ENCODE measurements at places on chromosomes 1 and 21.
A peak's percentile ranks its signal among the peaks of the same experiment; 100 is the strongest.

- no peak for DNase-seq
Observed at GRCh38 chr1:35707601-35708440, 10.9 kb downstream of the C1orf216 start.

DNA sequence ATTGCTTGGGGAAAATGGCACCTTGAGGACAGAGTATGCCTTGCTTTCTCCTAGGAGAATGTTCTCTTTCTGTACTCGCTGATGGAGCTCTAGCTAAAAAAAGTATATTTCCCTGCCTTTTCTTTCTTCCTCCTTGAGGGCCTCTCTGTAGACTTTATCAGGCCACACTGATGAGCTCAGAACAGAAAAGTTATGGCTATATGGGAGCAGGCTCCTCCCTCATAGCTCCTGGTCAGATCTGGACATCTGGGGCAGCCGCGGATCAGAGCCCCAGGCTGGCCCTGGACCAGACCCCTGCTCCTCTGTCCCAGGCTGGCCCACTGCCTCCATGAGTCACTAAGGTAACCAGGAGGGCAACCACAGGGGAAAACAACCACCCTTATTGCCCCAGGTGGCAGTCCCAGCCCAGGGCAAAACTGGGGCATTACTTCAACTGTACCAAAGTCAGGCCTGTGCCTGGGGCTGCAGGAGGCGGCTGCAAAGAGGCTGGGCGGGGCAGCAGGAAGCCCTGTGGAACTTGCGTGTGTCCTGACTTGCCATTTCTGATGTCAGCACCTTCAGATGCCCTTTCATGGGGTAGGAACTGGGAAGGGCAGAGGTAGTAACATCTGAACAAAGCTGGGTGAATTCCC lies 26.3 kb upstream of the ZNF648 start:
- DNase-seq = no peak

GRCh38 chr1:28157894-28158293 lies 18.6 kb downstream of the PTAFR start:
- no peak for DNase-seq

- DNase-seq = no peak
Observed at GRCh38 chr1:178944729-178945128, 73.9 kb upstream of the ANGPTL1 start.

GRCh38 chr1:47201179-47201578 lies 11.3 kb upstream of the PDZK1IP1 start:
- no peak for DNase-seq

DNA sequence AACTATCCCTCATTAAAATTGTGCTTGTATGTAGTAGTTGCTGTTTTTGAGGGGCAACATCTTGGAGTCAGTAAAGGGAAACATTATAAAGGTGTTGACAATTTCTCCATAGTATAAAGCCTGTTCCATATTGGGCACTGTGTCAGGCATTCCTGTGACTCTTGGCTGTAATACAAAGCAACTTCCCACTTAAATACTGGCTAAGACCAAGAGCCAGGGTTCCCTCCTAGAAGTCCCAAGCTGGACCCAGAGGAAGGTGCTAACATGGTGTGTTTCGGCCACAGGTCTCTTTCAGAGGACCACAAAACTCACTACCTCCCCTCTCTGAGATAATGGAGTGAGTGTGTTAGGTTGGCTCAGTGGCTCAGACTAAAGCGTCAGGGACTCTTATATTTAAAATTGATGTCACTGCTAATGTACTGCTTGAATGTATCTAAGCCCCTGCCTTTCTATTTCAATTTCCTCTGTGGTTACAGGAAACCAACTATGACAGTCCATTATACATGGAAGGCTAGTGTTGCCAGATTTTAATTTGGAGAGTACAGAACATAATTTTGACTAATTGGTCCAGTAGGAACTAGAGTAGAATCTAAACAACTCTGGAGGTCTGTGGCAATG lies 74.7 kb upstream of the RGL1 start:
- no peak for DNase-seq

DNA sequence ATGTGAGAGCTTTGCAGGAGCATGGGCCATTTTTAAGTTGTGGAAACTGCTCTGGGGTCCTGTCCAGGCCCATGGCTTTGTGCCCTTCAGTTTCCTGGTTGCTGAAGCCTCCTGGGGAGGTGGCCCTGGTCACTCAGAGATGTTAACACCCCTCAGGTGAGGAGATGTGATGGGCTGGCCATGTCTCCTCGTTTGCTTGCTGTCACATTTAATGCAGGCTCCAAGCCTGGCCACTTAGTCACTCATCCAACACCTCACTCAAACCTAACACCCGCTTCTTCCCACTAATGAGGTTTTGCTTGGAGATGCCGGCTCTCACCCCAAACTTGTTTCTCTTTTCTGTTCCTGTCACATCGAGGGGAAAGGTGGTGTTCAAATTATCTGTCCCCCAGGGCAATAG lies 192.7 kb downstream of the PTPRU start:
- no peak for DNase-seq

- DNase-seq = peak; percentile 25
Observed at GRCh38 chr1:194289569-194290266, 1103.3 kb upstream of the B3GALT2 start.

DNA sequence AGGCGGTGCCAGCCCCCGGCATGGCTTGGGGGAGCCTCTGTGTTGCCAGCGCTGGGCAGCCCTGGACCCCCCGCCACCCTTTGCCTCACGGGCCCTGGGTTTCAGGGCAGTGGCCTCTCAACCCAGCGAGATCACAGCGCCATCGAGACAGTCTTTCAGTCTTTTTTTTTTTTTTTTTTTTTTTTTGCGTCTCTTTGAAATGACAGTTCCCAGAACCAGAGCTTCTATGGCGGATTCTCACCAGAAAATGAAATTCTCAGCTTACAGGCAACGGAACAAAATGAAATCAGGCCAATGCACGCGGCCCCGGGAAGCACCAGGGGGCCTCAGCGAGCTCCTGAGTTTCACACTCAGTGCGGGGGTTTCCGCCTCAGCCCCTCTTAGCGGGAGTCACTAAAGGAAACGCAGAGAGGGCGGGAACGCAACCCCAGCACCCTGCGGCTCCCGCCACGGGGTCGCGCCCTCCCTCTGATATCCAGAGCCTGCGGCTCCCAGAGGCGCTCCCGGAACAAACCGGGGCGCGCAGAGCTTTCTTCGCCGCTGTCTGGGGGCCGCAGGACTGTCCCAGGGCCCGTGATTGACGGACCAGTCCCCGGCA lies 8.0 kb upstream of the COL6A1 start:
- DNase-seq = peak; percentile 66

GRCh38 chr1:159890390-159890789 lies 9.6 kb downstream of the CFAP45 start:
- DNase-seq = no peak

DNA sequence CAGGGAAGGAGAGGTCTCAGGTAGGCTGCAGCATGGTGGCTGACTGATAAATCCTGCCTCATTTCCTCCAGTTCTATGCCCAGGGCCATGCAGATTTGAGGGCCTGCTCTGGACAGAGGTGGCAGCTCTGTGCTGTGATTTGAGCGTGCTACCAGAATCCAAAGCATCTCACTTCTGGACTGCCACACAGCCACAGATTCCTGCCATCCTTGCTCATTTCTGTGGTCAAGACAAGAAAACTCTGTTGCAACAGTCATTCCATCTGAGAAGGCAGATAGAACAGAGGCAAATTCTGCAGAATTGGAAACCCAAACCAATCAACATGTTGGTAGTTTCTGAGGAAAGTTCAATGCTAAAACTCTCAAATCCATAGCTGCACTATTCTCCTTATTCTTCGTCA lies 102.8 kb upstream of the GALNT2 start:
- DNase-seq = no peak

DNA sequence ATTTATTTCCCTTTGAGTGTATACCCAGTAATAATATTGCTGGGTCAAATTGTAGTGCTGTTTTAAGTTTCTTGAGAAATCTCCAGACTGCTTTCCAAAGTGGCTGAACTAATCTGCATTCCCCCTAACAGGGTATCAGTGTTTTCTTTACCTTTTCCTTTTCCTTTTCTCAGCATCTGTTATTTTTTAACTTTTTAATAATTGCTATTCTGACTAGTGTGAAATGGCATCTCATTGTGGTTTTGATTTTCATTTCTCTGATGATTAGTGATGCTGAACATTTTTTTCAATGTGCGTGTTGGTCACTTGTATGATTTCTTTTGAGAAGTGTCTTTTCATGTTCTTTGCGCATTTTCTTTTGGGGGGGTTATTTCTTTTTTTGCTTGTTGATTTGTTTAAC lies 374.9 kb upstream of the BRINP3 start:
- DNase-seq = no peak

DNA sequence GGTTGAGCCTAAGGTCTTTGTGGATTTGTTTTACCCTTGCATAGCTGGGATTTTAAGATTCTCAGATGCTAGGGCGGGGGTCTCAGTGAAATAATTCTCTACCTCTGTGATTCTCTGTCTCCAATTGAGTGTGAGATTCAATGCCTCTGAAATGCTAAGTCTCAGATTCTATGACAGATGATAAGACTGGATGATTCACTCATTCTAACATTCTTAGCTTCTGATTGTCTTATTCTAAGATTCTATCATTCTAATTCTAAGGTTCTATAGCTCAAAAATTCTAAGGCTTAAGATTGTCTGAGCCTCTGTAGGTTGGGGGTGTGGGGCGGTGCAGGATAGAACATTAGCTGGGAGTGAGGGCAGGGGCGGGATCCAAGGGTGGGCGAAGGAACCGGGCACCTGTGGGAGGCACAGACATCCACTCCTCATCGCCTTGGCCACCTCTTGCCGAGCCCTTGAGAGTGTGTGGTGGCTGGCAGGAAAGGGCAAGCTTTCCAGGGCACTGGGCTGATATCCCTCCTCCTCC lies 29.5 kb downstream of the ADGRB2 start:
- DNase-seq = no peak

- no peak for DNase-seq
Observed at GRCh38 chr21:42585881-42586280, 67.5 kb upstream of the PDE9A start.

- no peak for DNase-seq
Observed at GRCh38 chr1:68916221-68916902, 419.5 kb upstream of the DEPDC1 start.

- DNase-seq = no peak
Observed at GRCh38 chr1:21168444-21168843, 8.3 kb downstream of the EIF4G3 start.

- DNase-seq = no peak
Observed at GRCh38 chr1:210483821-210484220, 155.1 kb downstream of the HHAT start.

DNA sequence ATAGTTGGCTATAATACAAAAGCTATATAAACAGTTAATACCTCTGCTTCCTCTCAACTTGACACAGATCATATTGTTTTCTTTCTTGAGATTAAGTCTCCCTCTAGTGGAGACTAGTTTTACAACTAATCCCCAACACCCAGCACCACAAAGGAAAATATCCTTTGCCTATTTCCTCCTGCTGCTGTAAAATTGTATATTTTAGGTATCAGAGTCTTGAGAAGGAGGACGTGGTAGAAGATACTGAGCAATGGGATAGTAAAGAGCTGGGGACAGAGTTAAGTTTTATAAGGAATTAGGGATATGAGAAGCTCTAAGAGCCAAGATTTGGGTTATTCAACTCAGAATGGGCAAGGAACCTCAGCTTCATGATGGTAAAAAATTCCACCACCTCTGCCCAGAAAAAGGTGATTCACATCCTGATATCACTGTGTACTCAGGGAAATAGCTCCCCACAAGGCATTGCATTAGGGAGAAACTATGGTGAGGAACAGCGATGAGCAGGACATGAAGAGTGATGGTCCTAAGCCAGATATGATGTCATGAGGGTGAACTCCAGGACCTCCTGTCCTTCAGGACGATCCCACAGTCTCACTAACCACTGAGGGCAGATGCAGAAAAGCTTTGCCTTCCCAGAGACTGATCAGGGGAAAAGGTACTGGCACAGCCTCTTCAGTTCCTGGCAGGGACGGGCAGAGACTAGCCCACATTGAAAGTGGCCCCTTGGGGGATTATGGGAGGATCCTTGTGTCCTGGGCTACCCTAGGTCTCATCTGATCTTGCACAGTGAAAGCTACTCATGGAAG lies 14.7 kb upstream of the CFAP126 start:
- no peak for DNase-seq

DNA sequence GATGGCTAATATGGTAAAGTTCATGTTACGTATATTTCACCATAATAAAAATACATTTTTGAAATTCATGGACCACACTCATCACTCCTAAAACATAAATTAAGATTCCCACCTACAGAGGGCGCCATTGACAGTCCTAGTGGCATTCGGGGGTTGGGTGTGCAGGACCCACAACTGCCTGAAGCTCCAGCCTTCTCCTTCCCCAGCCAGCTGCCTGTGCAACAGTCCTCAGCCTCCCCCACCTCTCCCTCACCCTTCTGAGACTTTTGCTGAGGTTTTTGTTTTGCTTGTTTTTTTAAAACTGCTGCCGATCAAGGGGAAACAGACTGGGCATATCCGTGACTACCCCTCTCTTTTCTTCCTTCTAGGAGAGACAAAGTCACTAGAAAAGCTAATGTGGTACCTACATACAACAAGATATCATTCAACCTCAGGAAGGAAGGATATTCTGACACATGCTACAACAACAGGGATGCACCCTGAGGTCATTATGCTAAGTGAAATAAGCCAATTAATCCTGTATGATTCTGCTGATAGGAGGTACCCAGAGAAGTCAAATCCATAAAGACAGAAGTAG lies 9.2 kb upstream of the EVA1C start:
- DNase-seq = peak; percentile 17

DNA sequence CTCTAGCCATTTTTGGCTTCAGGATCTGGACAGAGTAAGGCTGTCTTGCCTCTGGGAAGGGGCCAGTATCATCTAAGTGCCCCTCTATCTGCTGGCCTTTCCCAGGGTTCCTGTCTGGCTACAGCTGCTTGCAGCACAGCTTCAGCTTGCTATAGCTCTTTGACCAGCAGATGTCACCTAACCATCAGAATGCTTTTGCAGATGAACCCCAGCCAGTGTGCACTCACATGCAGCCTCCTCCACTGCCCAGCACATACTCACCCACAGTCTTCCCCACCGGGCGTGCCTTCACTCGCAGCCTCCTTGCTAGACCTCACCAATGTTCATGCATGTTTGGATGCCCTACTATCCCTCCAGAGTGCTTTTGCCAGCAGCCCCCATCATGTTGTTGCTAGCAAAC lies 769.0 kb downstream of the BRINP3 start:
- no peak for DNase-seq

DNA sequence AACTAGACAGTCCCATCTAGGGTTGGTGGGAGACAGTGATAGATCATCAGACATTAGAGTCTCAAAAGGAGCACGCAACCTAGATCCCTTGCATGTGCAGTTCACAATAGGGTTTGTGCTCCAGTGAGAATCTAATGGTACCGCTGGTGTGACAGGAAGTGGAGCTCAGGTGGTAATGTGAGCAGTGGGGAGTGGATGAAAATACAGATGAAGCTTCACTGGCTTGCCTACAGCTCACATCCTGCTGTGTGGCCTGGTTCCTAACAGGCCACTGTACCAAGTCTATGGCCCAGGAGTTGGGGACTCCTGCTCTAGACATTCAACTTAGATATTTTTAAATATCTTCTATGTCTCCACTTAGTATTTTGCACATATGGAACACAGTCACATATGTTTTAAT lies 231.1 kb upstream of the NRIP1 start:
- DNase-seq = no peak

- DNase-seq = no peak
Observed at GRCh38 chr1:219810451-219810850, 117.9 kb downstream of the SLC30A10 start.

GRCh38 chr1:202014915-202015661 lies 4.7 kb downstream of the ELF3 start:
- DNase-seq = no peak

All from stimulated activated CD4-positive, alpha-beta T cell treated with anti-CD3 and anti-CD28 coated beads, Interleukin-15, amount 100 ng/mL, for 48 hours (primary cell).